GM23338 (cell line): ENCODE measurements at places on chromosomes 5 and 9.

- peak; percentile 11 for DNase-seq
- no peak overlapping the region for H3K27ac ChIP-seq
- no peak overlapping the region for H3K4me3 ChIP-seq
- no peaks in the 10 kb centered on the region for H3K27me3 ChIP-seq
- peaks cover 9% of the 10 kb centered on the region; the same call in 1 of the 2 replicates for H3K4me1 ChIP-seq
Observed at GRCh38 chr5:39399135-39400036, 25.4 kb downstream of the DAB2 start.

- H3K4me1 ChIP-seq: no peaks in the 10 kb centered on the region
- no peak overlapping the region for H3K27ac ChIP-seq
- DNase-seq: no peak
- H3K36me3 ChIP-seq: no peaks in the 10 kb centered on the region
Observed at GRCh38 chr5:2800035-2800434, 48.6 kb upstream of the IRX2 start.

DNA sequence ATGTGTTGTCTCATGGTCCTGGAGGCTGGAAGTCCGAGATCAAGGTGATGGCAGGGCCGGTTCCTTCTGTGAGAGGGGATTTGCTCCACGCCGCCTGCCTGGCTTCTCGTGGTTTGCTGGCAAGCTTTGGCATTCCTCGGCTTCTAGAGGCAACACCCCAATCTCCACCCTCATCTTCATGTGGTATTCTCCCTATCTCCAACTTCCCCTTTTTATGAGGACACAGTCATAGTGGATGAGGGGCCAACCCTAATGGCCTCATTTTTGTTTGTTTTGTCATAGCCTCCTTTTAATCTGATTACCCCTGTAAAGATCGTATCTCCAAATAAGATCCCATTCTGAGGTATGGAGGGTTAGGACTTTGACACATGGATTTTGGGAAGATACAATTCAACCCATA lies 41.7 kb upstream of the CLK4 start:
- H3K4me3 ChIP-seq: no peak overlapping the region
- H3K36me3 ChIP-seq: no peaks in the 10 kb centered on the region
- no peaks in the 10 kb centered on the region for H3K4me1 ChIP-seq
- DNase-seq: no peak

GRCh38 chr5:71651579-71651978 lies 64.4 kb downstream of the MCCC2 start:
- no peaks in the 10 kb centered on the region for H3K27me3 ChIP-seq
- H3K4me3 ChIP-seq: no peak overlapping the region
- no peak for DNase-seq
- H3K4me1 ChIP-seq: 0 out of 2 replicates have a peak, but pooled peaks cover 3% of the 10 kb centered on the region

DNA sequence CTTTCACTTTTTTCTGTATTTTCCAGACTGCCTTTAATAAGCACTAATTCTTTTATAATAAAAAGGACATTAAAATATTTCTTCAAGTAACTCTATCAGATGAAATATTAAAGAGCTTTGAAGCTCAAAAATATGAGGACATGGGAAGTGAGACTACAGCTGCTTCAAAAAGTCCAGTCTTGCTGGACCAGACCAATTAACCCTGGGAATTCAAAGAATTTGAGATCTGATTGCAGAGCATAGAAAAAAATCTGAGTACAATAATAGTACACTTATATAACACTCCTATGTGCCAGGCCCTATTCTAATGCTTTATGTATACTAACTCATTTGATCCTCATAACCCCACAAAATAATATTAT lies 9.8 kb downstream of the TMEM245 start:
- peaks cover 6% of the 10 kb centered on the region; the same call in 1 of the 2 replicates for H3K36me3 ChIP-seq
- H3K4me1 ChIP-seq: peaks cover 41% of the 10 kb centered on the region

DNA sequence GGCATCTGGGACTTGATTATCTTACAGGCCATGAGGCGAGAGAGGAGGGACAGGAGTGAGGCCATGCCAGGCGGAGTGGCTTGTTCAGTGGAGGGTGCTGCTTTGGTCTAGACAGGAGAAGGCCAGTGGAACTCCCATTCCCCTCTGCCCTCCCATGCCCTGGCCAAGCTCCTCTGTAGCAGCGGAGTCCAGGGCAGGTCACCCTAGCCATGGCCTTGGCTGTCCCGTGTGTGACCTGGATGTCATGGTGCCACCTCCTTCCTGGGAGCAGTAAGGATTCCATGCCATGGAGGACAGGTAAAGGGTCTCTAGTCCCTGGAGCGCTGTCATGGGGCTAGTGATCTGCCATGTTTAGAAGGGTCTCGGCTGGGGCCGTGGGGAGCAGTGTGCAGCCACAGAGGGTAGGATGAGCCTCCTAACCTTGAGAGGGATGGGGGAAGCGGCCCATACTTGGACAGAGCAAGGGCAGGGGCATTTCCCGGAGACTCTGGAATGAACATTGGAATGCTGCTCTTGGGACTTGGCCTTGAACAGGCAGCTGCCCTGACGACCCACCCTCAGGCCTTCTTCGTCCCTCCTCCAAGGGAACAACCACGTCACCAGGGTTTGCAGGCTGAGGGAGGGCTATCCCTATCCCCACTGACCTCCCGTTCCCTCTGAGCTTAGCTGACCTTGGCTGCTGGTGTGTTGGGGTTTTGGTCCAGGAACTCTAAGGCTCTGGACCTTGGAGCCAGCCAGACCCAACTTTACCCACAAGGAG lies 100.4 kb downstream of the DAB2IP start:
- no peaks in the 10 kb centered on the region for H3K27me3 ChIP-seq
- no peaks in the 10 kb centered on the region for H3K4me1 ChIP-seq
- no peak overlapping the region for H3K4me3 ChIP-seq
- H3K36me3 ChIP-seq: no peaks in the 10 kb centered on the region
- no peak overlapping the region for H3K27ac ChIP-seq

DNA sequence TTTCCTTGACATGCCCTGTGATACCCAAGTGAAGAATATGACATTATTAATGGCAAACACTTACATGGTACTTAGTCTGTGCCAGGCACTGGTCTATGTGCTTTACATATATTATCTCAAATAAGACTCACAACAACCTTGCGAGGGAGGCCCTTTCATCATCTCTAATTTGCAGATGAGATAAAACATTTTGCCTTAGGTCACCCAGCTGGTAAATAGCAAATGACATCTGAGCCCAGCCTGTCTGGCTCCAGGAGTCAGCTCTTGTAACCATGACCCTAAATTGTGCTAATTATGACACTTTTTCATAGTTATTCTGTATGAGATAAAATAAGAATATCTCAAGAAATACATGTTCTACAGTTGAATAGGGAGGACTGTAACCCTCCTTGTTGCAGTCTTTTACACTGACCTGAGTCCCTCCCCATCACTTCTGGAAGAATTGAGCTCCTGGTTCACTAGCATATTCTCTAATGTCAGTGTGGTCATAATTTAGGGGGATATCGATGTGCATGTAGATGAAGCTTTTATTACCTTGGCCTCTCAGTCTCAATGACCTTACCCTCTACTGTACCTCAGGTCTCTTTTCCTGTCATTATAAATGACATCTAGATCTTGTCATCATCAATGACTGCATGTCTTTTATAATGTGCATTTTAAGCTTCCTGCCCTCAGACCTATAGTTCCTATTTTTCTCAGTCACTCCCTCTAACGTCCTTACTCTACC lies 126.1 kb upstream of the HAPLN1 start:
- H3K27ac ChIP-seq: no peak overlapping the region
- no peaks in the 10 kb centered on the region for H3K4me1 ChIP-seq
- no peak overlapping the region for H3K4me3 ChIP-seq
- H3K36me3 ChIP-seq: no peaks in the 10 kb centered on the region
- no peak for DNase-seq
- H3K27me3 ChIP-seq: no peaks in the 10 kb centered on the region

GRCh38 chr9:113281356-113281755 lies 5.9 kb downstream of the PRPF4 start:
- no peaks in the 10 kb centered on the region for H3K27me3 ChIP-seq
- DNase-seq: no peak
- H3K4me1 ChIP-seq: peaks cover 2% of the 10 kb centered on the region; the same call in 1 of the 2 replicates
- peaks cover 79% of the 10 kb centered on the region for H3K36me3 ChIP-seq
- H3K27ac ChIP-seq: no peak overlapping the region

- H3K4me3 ChIP-seq: no peak overlapping the region
- H3K4me1 ChIP-seq: no peaks in the 10 kb centered on the region
- H3K27ac ChIP-seq: no peak overlapping the region
Observed at GRCh38 chr9:31135567-31135966, 1248.9 kb upstream of the ACO1 start.

GRCh38 chr9:110332766-110333165 lies 4.9 kb downstream of the TXNDC8 start:
- no peaks in the 10 kb centered on the region for H3K27me3 ChIP-seq
- no peaks in the 10 kb centered on the region for H3K4me1 ChIP-seq
- DNase-seq: no peak

- no peaks in the 10 kb centered on the region for H3K36me3 ChIP-seq
- H3K27me3 ChIP-seq: no peaks in the 10 kb centered on the region
- no peak overlapping the region for H3K4me3 ChIP-seq
- H3K27ac ChIP-seq: no peak overlapping the region
- no peaks in the 10 kb centered on the region for H3K4me1 ChIP-seq
Observed at GRCh38 chr5:149693021-149693420, 37.1 kb upstream of the PPARGC1B start.

GRCh38 chr9:83649080-83649479 lies 26.1 kb downstream of the IDNK start:
- no peak overlapping the region for H3K27ac ChIP-seq
- peak; percentile 84 for DNase-seq

- no peaks in the 10 kb centered on the region for H3K27me3 ChIP-seq
- no peak overlapping the region for H3K27ac ChIP-seq
- no peak overlapping the region for H3K4me3 ChIP-seq
- H3K4me1 ChIP-seq: no peaks in the 10 kb centered on the region
- no peak for DNase-seq
- no peaks in the 10 kb centered on the region for H3K36me3 ChIP-seq
Observed at GRCh38 chr5:149015126-149015525, 47.7 kb downstream of the SH3TC2 start.

DNA sequence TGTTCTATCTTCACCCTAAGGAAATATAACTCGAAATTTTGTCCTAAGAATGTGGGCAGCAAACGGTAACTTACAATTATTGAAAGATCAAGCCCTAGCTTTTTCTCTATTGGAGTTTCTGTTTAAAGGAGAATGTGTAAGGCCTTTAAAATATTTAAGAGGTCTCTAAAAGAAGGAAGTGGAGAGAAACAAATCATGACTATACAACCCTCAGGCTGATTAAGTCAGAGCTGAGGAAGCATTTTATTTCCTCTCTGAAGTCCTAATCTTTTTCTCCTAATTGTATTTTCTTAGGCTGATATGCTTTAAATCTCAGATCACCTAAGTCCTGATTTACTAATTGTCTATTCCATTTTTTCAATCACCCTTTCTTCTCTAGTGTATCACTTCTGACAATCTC lies 1708.8 kb upstream of the C9orf72 start:
- no peaks in the 10 kb centered on the region for H3K4me1 ChIP-seq
- DNase-seq: no peak
- no peak overlapping the region for H3K27ac ChIP-seq
- H3K27me3 ChIP-seq: no peaks in the 10 kb centered on the region
- no peak overlapping the region for H3K4me3 ChIP-seq

DNA sequence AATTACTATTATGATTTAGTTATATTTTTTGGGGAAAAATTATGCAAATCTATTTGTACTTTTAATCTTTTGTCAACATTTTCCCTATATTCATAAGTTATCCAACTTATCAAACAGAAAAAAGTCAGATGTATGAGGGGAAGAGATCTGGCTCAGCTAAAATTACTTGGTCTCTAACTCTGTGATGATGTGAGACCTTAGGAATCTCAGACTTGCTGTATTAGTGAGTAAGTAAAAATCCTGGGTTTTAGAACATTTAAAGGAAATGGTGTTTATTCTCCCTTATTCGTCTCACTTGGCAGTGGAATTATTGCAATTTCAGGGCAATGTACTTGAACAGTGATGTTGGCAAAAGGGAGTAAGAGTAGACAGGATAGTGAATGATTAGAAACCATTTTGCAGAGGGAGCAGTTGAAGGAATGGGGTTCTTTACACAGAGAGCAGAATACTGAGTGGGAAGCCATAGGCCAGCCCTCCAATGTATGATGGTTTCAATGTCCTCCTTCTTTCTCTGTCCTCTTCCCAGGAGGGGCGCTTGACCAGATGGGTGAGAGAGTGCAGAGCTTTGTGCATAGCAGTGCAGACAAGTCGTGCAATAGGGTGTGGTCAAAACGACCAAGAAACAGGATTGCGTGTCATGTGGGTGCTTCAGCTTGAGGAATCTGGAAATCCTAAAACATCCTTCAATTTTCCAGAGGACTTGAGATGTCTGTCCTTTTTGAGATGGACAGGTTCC lies 91.7 kb downstream of the TENT4A start:
- H3K27ac ChIP-seq: no peak overlapping the region
- H3K27me3 ChIP-seq: no peaks in the 10 kb centered on the region
- H3K36me3 ChIP-seq: no peaks in the 10 kb centered on the region
- no peaks in the 10 kb centered on the region for H3K4me1 ChIP-seq
- no peak for DNase-seq

DNA sequence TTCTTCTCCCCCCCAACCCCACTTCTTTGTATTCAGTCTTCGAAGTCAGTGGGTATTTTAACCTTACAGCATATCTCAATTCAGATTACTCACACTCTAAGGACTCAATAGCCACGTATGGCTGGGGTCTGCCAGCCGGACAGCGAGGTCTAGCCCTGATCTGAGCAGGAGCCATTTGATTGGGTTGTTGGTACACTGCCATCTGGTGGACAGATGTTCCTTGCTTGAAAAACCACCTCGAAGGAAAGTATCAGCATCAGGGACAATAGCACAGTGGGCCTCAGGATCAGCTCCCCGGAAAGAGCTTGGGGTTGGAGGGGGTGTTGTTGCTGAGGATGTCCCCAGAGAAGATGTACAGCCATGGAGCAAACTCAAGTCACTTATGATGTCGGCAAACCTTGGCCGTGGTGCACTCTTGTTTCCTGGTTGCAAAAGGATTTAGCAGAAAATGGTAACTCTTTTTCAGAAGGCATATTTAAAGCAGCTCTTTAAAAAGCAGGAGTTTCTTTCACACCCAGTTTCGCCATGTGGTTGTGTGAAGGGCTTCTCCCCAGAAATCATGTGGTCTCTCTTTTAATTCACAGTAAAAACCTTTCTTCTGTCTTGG lies 31.7 kb upstream of the KCNMB1 start:
- H3K36me3 ChIP-seq: no peaks in the 10 kb centered on the region; the same call in 1 of the 2 replicates
- no peaks in the 10 kb centered on the region for H3K27me3 ChIP-seq
- no peak overlapping the region for H3K27ac ChIP-seq
- peak; percentile 89 for DNase-seq
- H3K4me1 ChIP-seq: no peaks in the 10 kb centered on the region
- no peak overlapping the region for H3K4me3 ChIP-seq

DNA sequence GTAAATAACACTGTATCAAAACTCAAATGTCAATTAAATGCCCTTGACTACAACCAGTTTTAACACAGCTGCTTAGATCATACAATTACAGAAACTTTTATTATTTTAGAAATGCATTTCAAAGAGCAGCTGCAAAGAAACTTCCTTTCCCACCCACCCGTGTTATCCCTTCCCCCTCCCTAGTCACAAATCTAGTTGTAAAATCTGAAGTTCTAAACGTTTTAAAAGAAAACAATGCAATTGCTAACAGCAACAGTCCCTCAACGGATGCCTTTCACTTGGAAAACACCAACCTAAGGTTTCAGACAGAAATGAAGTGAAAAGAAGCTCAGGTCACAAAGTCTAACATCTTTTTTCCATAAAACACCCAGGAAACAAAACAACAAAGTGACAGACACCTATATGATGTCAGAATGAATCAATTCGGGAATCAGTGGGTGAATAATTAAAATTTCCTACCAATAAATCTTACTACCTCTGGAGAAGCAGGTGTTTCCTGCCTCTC lies 100.3 kb downstream of the FBXW11 start:
- no peaks in the 10 kb centered on the region for H3K27me3 ChIP-seq
- DNase-seq: no peak
- no peaks in the 10 kb centered on the region for H3K36me3 ChIP-seq
- no peak overlapping the region for H3K4me3 ChIP-seq
- peak overlapping the region; percentile 24; the same call in 1 of the 2 replicates for H3K27ac ChIP-seq

- no peaks in the 10 kb centered on the region for H3K36me3 ChIP-seq
- H3K4me1 ChIP-seq: peaks cover 50% of the 10 kb centered on the region
- peak overlapping the region; percentile 23; the same call in 1 of the 2 replicates for H3K27ac ChIP-seq
- no peak for DNase-seq
- H3K27me3 ChIP-seq: no peaks in the 10 kb centered on the region
Observed at GRCh38 chr5:171961117-171961516, 45.3 kb downstream of the FBXW11 start.
